ENCODE measurements at places on chromosomes 11 and 22.

- no peak for DNase-seq
These were observed 349.7 kb downstream of the BUD13 start for GRCh38 chr11:116422956-116423600.

DNA sequence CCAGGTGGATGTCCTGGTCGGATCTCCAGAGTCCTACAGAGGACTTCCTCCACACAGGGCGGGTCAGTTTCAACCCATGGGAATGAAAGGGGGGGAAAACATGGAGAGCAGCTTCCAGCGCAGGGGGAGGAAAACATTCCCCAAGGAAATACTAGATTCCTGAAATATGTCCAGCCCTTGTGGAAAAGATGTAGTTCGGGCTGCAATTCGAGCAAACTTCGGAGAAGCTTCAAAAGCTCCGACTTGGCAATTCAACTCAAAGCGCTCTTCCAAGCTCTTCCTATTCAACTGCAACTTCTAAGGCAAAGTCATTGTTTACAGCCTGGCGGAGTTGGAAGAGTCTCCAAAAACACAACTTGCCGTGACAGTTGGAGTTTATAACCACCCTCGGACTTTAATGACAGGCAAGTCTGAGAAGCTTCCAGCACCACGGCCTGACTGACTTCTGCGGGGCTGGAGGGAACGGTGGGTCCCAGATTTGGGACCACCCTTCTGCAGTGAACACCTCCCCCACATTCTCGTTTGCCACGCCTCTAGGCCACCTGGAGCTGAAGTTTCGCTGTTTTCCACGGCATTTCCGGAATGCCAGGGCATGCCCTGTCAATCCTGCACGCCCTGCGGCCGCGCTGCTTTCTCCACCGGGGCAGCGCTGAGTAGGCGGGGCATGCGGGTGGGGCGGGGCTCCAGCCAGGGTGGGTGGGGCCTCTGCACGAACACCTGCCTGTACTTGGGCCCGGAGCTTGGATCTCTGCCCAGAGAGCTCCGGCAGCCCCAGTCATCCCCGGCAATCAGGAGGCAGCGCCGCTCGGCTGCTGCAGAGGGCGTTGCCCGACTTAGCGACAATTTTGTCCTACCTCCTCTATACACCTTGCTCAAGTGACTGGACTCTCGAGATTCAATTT is 49.0 kb upstream of the BIRC3 start:
- DNase-seq: peak; percentile 88

DNA sequence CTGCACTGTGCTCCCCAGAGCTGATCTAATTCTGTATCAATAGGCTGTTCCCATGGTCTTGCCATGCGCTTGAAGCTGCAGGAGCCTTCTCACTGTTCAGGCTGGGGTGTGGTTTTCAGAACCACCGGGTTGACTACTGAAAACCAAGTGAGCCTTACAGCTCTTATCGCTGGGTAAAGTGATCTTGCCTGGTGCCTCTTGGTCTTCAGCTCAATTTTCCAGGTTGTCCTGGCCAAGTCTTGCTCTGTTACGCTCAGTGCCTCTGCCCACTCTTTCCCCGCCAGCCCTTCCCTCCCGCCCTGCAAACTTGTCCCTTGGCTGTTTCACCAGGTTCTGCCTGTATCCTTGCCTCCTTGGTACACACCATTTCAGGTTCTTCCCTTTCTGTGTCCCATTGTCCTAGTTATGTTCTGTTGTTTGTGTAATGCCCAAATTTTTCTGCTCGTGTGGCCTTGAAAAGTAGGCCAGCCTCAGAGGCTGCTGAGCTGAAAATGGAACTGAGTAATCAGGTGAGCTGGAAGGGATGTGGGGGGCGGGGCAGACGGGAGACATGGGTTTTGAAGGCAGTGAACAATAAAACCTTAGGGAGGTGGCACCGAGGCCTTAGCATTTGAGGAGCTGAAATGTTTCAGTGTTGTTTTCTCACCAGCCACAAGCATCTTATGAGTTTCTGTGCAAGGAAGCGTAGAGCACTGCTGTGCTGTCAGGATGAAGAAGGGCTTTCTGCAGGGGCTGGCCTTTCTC is 11.2 kb downstream of the PEX26 start:
- no peak for DNase-seq

DNA sequence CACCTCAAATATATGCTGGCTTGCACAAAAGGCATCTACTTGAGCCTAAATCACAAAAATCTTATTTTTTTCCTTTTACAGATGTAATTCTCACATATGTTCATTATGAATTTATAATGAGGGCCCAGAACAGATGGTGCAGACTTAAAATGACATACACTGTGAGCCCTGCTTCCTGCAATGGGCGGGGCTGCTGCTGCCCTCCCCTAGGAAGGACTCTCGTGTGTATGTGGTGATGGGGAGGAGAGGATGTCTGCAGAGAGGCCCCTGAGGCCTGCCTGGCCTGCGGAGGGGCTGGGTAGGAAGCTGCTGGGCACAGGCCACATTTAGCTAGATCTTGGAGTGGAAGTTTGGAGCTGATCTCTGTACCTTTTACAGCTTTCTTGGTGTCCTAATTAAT is 233.4 kb upstream of the KIRREL3 start:
- DNase-seq: no peak

- no peak for DNase-seq
These were observed 21.9 kb upstream of the LYVE1 start for GRCh38 chr11:10590218-10590915.

All from activated CD8-positive, alpha-beta memory T cell treated with anti-CD3 and anti-CD28 coated beads, Interleukin-2, amount 50 U/mL, for 48 hours (primary cell).